Activated CD4-positive, CD25-positive, alpha-beta regulatory T cell treated with anti-CD3 and anti-CD28 coated beads, Interleukin-2, amount 50 U/mL, for 72 hours (primary cell): ENCODE measurements at places on chromosomes 6 and 20.

GRCh38 chr20:48090314-48090713 lies 305.0 kb upstream of the SULF2 start:
- DNase-seq: no peak

- DNase-seq: no peak
Measured at GRCh38 chr6:154783229-154783628, 50.0 kb downstream of the SCAF8 start.

GRCh38 chr6:139173172-139173571 lies 38.3 kb downstream of the HECA start:
- DNase-seq: no peak

DNA sequence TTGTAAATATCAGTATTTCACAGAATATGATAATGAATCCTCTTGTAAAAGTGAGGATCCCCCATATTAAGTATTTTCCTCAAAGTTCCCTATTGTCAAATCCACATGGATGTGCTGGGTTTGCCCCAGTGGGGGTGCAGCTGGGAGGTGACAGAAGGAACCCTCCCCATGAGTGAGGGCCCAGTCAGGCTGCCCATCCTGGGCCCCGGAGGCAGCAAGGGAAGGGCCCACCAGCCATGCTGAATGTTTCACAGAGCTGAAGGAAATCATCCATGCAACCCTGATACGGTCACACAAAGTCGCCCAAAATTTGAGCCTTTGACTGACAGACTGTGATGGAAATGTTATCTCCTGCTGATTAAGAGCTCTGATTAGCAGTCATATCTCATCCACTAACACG lies 39.7 kb downstream of the FRMD1 start:
- DNase-seq: no peak

- no peak for DNase-seq
Measured at GRCh38 chr6:167078745-167079144, 44.2 kb upstream of the CCR6 start.

GRCh38 chr6:108161724-108162282 lies 4.0 kb upstream of the NR2E1 start:
- DNase-seq: no peak

GRCh38 chr20:63829945-63830835 lies 874 bp downstream of the ZBTB46 start:
- DNase-seq: no peak
